Activated gamma-delta T cell treated with anti-CD3 and anti-CD28 coated beads, Interleukin-2, amount 50 U/mL, for 16 hours (primary cell): ENCODE measurements at places on chromosomes 5 and 9.

GRCh38 chr5:143837306-143837848, 25.4 kb downstream of the HMHB1 start:
- no peak for DNase-seq

DNA sequence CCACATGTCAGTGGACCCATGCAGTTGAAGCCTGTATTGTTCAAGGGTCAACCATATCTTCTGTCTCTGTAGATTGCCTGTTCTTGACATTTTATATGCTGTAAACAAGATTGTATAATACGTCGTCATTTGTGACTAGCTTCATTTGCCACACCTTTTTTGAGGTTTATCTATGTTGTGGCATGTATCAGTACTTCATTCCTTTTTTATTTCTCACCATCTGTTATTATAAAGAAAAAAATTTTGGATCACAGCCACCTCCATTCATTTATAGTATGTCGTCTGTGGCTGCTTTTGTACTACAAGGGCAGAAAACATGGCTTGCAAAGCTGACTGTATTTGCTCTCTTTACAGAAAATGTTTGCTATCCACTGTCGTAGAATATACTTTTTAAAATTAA, 72.4 kb downstream of the TEK start:
- no peak for DNase-seq

GRCh38 chr5:72205431-72206009, 98.2 kb downstream of the MAP1B start:
- no peak for DNase-seq

GRCh38 chr5:969408-969839, 39.2 kb upstream of the NKD2 start:
- no peak for DNase-seq

- no peak for DNase-seq
Observed at GRCh38 chr9:806285-807156, 35.0 kb upstream of the DMRT1 start.

DNA sequence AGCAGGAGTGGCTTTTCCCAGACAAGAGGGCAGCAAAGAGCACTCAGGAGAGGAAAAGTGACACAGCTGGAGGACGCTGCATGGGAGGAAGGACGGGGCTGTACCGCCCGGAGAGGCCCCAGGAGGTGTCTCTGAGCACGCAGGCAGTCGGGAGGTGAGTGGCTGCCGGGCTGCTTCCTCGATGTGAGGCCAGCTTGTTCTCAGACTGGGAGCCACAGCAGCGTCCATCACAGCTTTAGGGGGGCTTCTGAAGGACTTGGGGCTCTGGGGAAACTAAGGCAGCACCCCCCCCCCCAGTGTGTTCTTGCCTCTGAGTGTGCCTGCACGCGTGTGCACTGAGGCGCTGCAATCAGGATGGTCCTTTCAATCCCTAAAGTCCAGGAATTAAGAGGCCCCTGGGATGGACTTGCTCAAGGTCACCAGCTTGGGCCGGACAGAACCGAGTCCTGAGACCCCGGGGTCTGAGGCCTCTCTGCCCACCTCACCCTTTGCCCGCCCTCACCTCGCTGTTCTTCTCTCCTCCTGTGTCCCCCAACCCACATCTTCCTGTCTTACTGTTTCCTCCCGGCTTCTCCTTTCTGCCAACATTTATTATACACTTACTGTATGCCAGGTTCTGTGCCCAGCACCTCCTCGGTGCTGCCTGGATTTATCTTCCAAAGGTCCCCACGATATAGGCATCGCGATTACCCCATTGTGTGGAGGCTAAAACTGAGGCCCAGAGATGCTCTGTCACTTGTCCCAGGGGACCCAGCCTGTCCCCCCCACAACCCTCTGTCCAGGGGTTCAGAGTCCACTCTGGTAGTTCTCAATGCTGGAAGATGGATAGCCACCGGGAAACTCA, 32.9 kb downstream of the FAM163B start:
- DNase-seq, result no peak

GRCh38 chr9:90025816-90026215, 421.0 kb downstream of the GADD45G start:
- no peak for DNase-seq

- DNase-seq, result no peak
Observed at GRCh38 chr5:103532086-103532734, 30.4 kb downstream of the NUDT12 start.

- no peak for DNase-seq
Observed at GRCh38 chr9:86721843-86722705, 225.2 kb downstream of the GAS1 start.

- DNase-seq, result no peak
Observed at GRCh38 chr5:179599566-179599965, 23.9 kb downstream of the HNRNPH1 start.

GRCh38 chr9:76474419-76474818, 15.4 kb downstream of the GCNT1 start:
- DNase-seq, result no peak

- DNase-seq, result no peak
Observed at GRCh38 chr5:37214550-37214949, 34.6 kb downstream of the CPLANE1 start.

DNA sequence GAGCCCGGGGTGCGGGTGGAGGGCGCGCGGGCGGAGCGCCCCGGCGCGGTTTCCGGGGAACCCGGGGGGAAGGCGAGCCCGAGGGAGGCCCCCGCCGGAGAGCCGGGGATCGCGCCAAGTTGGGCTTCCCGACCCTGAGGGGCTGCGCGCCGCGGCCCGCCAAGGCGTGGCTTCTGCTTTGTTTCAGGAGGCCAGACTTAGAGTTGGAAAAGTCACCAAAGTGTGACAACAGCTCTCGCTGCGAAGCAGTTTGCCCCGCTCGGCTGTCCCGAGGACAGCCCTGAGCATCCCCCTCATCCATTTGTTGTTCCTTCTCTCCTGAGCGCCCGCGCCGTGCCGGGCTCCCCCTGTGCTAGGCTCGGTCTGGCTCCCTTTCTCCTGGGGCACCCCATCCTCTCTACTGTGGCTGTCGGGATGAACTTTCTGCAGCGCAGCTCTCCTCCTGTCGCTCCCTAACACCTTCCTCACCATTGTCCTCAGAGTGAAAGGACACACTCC, 410 bp downstream of the GLIPR2 start:
- DNase-seq, result no peak

GRCh38 chr9:137461663-137462395, 2.7 kb upstream of the NSMF start:
- peak; percentile 84 for DNase-seq

DNA sequence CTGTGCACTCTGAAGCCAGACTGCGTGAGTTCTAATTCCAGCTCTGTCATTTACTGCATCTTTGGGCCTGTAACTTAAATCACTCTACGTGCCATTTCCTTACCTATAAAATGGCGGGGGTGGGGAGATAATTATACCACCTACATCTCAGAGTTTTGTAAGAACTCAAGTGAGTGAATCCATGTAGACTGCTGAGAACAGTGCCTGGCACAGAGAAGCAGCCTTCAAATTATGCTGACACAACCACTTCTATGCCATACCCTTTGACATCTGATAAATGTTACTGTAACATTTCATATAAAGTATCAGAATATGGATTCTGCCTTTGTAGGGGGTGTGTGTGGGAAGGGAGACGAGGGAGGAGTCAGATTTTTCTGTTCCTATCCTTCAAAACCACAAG, 27.7 kb downstream of the ELAVL2 start:
- DNase-seq, result no peak

DNA sequence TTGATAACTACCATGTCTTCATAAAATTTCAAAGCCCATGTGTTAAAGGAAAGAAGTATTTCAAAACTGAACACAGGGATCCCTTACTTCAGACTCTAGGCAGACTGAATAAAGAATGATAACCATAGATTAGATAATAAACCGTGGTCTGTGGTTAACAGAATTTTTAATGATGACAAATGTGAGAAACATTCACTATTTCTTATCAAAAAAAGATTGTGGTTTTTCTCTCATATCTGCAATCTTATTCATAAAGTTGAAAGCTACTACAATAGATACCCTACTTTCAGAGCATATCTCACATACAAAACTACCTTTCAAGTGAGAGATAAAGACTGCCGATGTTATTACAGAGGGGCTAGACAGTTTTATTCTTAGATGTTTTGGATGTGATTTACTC, 816.8 kb upstream of the DMAC1 start:
- no peak for DNase-seq

GRCh38 chr9:135067096-135067710, 20.3 kb upstream of the OLFM1 start:
- DNase-seq, result no peak

DNA sequence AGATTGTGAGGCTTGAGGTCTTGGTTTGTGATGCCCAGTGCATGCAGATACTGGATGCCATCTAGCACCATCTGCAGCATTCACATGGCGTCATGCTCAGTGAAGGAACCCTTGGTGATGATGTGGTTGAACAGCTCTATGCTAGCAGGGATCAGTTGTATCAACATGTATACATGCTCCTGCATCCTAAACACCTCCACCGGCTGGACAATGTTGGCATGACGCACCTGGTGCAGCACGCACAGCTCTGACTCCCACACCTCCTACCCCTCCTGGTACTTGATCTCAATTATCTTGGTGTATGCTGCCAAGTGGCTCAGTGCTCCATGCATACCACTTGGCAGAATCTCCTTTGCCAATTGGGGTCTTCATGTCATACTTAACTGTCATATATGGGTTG, 49.1 kb downstream of the MTREX start:
- no peak for DNase-seq
